ENCODE measurements at places on chromosomes 3 and 15.

DNA sequence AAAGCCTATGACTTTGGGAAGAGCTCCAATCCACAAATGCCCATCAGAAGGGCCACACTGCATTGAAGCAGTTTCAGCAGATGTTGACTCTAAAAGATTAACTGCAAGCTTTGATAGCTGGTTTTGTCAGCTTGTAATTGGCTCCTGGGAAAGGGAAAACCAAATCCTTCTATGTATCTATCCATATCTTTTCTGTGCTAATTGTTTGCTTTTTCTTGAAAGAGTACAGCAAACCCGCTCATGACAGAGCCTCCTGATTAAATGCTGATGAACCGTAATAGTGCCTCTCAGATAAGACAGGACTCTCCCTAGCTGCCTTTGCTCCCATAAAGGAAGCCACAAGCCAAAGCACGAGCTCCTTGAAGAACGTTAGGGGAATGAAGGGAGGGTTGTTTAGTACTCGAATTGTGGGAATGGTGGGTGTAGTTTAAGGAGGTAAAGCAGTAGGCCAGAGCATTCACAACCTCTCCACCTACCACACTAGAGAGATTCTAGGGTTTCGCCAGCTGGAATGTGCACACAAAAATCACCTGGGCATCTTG lies 33.6 kb upstream of the LRIG1 start:
- no peak for DNase-seq

- DNase-seq: no peak
Observed at GRCh38 chr15:99582508-99582960, 16.8 kb downstream of the MEF2A start.

GRCh38 chr3:10344147-10344943 lies 23.4 kb upstream of the SEC13 start:
- peak; percentile 26 for DNase-seq

GRCh38 chr3:44561076-44561475 lies 6.1 kb downstream of the ZKSCAN7 start:
- no peak for DNase-seq

DNA sequence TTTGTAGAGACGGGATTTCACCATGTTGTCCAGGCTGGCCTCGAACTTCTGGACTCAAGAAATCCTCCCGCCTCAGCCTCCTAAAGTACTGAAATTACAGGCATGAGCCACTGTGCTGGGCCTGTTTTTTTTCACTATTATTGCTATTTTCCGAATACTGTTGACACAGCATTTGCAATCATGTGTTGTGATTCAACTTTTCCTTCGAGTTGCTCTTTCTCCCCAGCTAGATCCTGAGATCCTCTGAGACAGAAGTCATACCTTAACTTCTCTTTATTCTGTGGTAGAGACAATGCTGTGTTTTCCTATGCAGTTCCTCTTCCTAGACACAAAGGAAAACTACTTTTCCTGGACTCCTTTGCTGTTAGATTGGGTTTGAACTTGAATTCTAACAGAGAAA lies 46.4 kb upstream of the USP3 start:
- no peak for DNase-seq

DNA sequence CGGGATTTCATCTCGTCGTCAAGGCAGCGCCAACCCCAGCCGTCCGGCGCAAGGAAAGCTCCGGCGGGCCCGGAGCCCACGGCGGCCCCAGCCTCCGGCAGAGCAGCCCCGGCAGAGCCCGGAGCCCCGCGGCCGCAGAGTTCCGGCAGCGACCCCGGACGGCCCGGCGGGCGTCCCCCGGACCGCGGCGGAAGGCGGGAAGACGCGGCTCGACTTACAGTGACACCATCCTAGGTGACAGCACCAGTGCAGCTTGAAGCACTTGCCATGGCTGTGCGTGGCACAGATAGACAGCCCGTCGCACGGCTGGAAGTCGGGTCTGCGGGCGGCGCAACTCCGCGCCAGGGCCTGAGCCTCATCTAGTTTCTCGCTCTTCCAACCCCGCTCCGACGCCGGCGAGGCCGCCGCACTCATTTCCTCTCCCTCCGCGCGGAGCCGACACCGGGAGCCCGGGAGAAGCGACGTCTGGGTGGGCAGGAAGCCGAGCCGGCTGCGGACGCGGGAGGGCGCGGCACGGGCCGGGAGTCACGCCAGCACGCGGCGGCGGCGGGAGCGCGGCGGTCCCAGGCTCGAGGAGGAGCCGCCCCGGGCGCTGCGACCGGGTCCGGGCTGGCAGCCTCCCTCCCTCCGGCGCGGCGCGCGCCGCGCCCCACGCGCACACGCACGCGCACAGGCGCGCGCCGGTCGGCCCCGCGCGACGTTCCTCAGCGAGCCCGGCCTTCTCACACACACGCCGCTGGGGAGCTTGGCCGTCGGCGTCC lies at the start of gene C3orf70:
C3orf70 (minus strand) TSS at position 651 of the 761 bp plus-strand sequence; CDS start at position 414, 237 bp downstream.
- peak; percentile 45 for DNase-seq

Measured in NCI-H1930 (cell line).